Endothelial cell (in vitro differentiated cells): ENCODE measurements at places on chromosomes 6 and 20.
A peak's percentile ranks its signal among the peaks of the same experiment; 100 is the strongest.

DNA sequence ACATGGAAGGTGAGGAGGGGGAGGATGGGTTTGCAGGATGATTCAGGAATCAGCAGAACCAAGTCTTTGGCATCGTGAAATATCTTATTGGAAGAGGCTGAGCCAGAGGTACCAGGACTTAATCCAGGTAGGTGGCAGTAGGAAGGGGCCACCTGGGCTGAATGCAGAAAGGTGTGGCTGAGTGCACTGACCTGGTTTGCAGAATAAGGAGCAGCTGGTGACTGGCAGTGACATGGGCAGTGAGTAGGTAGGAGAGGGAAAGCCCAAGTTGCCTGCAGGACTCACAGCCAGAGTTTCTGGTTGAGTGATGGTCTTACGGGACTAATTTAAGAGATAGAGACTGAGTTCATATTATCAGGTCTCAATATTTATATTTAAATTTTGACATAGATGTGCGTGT, 1.1 kb upstream of the PBOV1 start:
- DNase-seq = no peak

DNA sequence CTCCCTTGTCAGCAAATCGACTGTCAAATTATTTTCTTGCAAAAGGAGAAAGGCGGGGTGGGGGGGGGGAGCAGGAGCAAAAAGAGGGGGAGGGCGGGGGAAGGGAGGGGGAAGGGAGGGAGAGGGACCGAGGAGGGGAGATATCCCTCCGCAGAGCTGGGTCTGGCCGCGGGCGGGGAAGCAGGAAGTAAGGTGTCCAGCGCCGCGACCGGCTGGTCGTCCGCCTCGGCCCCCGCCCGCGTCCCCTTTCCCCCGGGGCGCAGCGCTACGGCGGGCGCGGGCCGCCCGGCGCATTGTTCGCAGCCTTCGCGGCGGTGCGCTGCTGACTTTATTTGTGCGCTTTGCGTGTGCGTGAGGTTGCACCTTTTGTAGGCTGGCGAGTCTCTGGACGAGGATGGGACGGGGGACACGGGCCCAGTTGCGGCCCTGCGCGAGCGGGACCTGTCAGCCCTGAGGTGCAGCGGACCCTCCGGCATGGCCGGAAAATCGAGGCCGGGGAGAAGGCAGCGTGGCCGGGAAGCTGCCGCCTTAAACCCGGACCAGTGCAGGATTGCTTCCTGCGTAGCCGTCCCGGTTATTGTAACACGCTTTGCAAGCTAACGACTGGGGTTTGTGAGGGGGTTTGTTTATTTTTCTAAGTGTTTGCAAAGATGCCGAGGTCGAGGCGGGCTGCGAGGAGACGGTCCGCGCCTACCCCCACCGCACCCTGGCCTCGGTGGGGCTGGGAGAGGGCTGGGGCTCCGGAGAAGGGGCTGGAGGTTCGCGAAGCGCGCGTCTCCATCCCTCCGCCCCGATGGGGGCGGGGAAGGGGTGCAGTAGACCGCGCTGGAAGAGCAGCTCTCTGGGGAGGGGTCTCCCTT, 675 bp upstream of the TRERF1 start:
- peak; percentile 67 for DNase-seq

GRCh38 chr20:9608639-9609340, 94.4 kb downstream of the LAMP5 start:
- no peak for DNase-seq

- no peak for DNase-seq
These were observed 33.0 kb downstream of the RPP40 start for GRCh38 chr6:4970739-4971395.

- no peak for DNase-seq
These were observed 3.2 kb upstream of the KCNK15 start for GRCh38 chr20:44742304-44743079.

DNA sequence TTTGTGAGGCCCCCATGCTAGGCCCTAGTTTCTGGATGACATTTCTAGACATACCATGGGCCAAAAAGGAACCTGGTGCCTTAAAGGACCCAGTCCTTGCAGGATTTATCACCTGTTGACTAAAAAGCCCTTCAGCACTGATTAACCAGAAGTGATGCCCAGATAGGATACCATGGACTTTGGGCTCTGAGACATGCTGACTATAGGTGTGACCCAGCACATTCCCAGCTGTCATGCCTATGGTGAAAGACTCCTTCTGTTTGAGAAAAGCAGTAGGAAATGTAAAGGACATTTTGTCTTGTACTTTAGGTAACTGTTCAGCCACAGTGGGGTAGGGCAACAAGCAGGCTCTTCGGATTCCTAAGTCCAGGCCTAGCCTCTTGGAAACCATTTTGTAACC, 724.2 kb downstream of the CD109 start:
- DNase-seq = no peak

DNA sequence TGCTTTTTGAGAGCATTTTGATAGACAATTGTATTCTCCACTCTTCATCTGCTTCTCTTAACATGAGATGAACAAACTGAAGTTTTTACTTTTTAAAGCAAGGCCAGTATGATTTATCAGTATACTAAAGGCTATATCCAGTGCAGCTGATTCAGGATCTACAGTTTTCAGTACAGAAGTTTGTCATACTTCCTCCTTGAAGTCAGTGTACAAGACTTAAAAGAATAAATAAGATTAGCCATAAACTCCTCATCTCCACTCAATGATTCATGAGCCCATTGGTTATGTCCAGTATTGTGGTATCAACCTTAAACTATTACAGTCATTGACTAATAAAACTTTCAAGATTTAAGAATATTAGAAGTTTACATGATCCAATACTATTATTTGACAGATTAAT, 374.8 kb upstream of the EPHA7 start:
- no peak for DNase-seq

- DNase-seq = no peak
These were observed 166.4 kb downstream of the TFAP2C start for GRCh38 chr20:56795492-56795891.

DNA sequence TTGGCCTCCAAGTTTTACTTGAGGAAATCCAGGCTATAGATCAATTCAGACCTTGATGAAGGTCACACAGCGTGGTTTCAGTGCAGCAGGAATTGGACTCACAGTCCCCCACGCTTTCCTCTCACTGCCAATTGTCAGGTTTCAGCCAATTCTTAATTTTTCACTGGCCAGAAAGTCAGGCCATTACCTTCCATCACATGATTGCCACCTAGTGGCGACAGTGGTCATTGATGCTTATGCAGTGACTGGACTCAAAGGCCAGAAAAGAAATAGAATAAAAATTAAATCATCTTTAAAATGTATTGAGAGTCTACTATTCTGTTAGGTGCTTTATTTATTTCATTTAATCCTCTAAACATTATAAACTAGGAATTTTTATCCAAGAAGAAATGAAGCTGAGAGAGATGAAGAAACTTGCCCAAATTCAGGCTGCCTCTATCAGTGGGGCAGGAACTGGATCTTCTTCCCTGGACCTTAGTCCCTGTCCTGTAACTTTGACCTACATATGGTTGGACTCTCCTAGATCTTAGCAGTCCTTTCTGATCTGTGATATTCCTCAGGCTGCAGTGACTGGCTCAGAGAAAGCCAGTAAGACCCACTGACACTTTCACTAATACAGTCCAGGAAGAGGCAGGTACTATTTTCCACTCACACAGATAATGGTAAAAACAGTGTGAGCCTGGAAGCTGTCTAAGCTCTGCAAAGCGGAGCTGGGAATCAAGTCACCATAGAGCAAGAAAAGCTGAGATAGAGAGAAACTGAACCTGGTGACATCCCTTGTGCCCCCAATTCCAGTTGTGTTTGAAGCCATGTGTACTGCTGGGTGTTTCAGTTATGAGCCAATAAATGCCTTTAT, 133.3 kb downstream of the ELOVL4 start:
- peak; percentile 81 for DNase-seq

DNA sequence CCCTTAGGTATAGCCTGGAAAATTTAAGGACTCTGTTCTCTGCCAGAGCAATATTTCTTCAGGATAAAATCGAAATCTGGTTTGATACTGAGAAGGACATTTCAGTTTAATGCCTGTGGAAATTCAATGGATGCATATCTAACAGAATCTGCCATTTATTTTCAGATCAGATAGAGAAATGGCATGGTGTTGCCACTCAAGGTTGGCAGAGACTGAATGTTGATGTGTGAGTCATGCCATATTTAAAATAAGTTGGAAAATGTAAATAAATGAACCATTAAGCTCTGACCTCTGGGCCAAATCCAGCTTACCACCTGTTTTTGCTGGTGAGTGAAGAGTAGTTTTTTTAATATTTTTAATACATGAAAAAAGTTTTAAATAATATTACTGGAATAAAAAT, 594.6 kb downstream of the DOK5 start:
- DNase-seq = no peak

GRCh38 chr20:45341939-45342854, 6.0 kb downstream of the SDC4 start:
- DNase-seq = peak; percentile 33

- DNase-seq = no peak
These were observed 88.2 kb downstream of the HIVEP2 start for GRCh38 chr6:142856624-142857232.

DNA sequence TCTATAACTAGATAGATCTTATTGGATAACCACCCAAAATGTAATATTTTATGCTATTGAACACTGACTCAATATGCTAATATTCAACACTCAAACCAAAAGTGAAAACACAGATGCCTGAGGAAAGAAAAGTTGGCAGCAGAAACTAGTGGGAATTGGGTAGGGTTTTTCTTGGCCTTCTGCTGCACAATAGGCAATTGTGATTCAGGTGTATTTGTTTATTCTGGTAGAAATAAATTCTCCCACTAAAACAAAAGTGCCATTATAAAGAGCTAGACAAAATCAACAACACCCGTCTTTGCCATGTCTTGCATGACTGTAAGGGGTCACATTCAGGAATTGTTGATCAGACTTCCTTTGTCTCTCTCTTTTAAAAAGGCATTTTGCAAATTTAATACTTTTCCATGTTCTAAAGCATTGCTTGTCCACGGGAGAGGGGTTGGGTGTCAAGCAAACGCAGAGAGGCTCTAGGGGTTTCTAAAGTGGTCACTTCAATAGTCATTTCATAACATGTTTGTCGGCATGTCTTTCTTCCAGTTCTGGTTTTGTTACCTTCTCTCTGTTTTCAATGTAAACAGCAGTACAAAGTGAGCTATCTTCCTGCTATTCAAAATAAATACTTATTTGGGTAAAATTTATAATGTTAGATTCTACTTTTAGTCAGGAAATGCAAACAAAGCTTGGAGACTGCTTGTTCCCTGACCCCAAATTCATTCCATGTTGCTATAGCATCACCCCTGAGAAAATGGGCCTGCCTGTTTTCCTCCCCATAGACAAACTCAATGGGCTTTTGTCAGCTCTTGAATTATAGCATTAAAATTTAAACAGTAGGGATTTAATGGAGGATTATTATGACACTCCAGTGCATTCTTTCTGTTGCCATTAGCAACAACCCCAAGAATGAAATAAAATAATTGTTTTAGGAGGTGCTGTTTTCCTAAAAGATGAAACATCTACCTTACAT, 217.0 kb upstream of the CCN2 start:
- DNase-seq = no peak

- DNase-seq = no peak
These were observed 7.7 kb upstream of the STK35 start for GRCh38 chr20:2093883-2094282.

- DNase-seq = peak; percentile 47
These were observed 4.9 kb downstream of the OLIG3 start for GRCh38 chr6:137489046-137490005.

DNA sequence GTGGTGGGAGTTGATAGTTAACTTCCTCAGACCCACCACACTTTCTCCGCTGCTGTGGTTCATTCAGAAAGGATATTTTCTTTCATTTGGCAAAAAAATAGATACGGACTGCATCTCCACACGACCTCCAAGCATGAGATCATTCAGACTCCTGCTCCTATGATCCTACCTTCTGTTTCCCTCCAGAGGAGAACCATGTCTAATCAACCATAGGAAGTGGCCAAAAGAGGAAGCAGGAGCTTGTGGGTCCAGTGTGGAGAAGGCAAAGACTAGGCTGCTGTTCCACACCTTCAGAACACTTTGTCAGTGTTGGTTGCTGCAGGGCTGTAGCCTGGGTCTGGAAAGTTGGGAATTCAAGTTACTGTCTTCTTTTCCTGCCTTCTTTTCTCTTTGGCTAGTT, 10.6 kb upstream of the KIF13A start:
- DNase-seq = no peak

DNA sequence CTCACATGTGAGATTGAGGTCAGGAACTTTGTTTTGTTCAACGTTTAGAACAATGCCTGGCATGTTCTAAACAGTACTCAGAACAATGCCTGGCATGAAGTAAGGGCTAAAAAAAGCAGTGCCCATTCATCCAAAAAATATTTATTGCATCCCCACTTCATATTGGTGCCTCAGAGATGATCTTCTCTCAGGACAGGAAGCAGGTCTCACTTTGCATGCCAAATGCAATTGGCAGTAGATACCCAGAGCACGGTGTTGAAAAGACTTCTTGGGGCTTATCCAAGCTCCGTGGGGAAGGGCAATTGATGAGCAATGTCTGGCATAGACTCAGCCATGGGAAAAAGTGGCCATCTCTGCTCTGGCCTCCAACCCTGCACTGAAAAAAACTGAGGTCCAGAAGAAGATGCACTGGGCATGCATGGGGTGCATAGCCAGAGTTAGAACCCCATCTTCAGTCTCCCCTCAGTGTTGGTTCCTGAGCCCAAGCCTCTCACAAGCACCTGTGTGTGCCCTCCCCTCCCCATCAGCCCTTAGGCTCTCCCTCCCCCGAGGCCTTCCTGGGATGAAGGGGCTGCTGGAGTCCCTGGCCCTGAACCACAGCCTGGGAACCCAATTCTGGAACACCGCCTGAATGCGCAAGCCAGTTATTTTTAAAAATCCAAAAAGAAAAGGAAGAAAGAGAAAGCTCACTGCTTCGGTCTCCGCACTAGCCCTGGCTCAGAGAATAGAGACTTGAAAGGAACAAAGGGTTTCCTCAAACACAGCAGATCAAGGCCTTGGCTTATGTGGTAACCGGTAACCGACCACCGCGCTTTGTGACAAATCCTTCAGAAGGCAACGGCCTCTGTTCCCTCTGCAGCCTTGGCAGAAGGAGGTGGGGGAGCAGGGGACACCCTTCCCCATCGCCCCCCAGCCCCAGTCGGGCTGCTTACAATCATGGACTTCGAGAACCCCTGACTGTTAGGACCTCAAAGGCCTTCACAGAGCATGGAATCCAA, 78.5 kb upstream of the SIRPA start:
- DNase-seq = no peak

DNA sequence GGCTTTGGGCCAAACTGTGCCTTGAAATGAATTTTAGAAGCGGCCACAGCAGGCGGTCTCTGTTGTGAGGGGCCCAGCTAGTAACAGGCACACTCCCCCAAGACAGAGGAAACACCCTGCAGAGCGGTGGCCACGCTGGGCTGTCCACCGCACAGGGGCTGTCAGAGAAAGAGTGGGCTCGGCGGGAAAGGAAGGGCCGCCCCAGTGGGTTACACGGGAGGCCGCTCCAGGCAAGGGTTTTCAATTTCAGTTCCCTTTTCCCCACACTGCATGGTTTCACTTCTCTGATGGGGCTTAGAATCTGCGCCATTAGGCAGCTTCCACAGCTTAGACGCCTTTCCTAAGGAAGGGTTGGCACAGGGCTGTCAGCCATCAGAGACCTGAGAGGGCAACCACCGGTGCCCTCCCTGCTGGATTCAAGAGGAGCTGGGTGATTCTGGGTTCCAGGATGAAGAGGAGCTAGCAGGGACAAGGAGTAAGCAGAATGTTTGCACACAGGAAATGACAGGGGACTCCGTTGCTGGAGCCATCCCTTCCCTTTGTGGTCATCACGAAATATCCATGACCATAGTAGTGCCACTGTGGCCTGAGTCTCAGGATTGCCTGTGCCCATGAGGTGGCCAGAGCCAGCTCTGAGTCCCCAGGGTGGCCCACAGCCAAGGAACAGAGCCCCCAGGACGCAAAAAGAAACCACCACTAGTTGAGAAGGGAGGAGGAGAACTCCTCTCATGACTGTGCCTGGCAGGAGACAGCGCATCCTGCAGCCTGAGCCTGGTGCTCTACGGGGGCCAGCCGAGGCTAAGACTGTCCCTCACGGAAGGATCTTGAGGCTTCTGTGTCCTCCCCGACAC, 282.7 kb downstream of the NRN1 start:
- DNase-seq = no peak
